ENCODE measurements at places on chromosomes 6 and 20.

DNA sequence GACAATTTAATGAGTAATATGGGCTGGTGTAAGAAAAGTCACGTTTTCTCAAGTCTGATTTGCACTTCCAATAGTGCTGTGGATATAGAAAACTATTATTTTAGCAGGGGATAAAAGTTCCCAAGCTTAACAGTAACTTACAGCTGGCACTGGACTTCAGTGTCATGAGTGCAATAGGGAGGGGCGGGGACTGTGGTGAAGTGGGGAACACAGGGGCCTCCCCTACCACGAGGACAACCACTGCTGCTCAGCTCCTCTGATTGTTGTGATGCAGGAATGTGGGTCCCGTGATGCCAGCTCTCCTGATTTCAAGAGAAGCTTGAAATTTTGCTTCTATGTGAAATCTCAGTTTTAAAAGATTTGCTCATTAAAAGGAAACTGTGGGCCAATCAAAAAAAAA, 24.0 kb downstream of the SLC13A3 start:
- no peak for DNase-seq

- no peak for DNase-seq
These were observed 1168.4 kb upstream of the CITED2 start for GRCh38 chr6:140542863-140543262.

GRCh38 chr20:17645010-17645409, 37.0 kb downstream of the RRBP1 start:
- DNase-seq: no peak

- no peak for DNase-seq
These were observed 31.3 kb downstream of the KCNK15 start for GRCh38 chr20:44776980-44777379.

- DNase-seq: no peak
These were observed 71.9 kb upstream of the SULF2 start for GRCh38 chr20:47857187-47857568.

DNA sequence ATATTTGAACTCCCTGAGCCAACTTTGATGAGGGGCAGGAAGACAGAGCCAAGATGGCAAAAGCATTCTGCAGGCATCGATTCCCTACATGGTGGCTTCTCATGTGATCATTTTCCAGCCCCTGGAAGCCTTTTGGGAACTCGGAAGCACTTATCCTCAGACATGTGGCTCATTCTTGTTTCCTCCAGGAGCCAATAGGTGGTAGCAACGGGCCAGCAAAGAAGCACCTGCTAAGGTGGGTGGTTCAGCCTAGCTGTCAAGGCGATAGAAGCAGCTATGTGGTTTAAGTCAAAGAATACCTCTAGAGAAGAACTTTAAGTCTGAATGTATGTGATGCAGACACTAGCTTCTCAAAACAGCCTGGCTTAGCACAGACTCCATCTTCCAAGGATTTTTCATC, 64.9 kb upstream of the PAX1 start:
- no peak for DNase-seq

- DNase-seq: no peak
These were observed 20.3 kb downstream of the OR2B6 start for GRCh38 chr6:27977387-27977786.

GRCh38 chr6:14095437-14095836, 22.1 kb upstream of the CD83 start:
- DNase-seq: no peak

DNA sequence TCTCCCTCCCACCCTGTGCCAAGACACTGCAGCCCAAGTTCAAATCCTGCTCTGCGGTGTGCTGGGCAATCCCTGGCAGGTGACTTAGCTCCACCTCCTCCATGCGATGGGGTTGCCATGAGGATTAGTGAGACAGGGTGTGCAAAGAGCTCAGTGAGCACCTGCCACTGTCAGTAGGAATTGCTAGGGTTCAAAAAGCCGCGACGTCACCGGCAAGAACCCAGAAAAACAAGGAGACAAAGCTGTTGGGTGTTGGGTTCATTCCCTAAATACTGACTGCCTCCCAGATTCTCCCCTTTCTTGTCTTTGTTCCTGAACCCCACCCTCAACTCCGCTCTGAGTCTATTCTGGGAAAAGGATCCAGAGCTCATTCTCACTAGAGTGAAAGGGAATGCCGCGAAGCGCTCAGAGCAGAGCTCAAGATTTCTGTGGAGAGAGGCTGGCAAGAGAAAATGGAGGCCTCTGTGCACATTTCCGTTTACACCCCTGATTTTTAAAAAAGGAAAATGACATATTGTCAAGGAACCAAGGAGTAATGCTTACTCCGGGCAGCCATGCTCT, 13.3 kb downstream of the PMEPA1 start:
- no peak for DNase-seq

DNA sequence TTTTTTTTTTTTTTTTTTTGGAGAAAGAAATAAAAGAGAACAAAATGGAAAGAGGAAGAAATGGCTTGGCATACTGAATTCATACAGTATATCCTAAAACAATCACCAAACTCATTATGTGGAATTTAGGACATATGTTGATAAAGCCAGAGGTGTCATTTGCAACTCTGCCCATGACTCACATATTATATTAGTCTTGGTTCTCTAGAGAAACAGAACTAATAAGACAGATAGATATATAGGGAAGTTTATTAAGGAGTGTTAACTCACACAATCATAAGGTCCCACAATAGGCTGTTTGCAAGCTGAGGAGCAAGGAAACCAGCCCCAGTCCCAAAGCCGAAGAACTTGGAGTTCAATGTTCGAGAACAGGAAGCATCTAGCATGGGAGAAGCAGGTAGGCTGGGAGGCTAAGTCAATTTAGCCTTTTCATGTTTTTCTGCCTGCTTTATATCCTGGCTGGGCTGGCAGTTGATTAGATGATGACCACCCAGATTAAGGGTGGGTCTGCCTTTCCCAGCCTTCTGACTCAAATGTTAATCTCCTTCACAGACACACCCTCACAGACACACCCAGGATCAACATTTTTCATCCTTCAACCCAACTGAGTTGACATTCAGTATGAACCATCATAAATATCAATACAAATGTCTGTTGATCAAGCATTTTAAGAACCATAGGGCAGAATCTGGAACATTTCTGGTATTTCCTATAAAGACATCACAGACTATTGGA, 102.3 kb downstream of the UBE3D start:
- DNase-seq: no peak

Data from H54 (cell line).